GM19239 (cell line): ENCODE measurements at places on chromosomes 2 and 18.
A peak's percentile ranks its signal among the peaks of the same experiment; 100 is the strongest.

DNA sequence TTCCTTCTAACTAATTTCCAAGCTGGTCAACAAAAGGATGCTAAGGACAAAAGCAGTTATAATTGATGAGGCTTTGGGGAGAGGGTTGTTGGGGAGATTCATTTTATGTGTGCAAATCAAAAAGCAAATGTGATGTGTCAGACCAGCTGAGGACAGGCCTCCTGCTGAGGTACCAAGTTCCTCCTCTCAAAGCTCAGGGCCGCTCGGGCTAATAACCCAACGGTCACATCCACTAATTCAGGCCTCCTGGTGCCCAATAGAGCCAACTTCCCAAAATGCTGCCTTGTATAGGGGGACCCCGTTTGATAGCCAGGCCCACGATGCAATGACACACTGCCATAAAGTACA, 88.6 kb upstream of the RTN4 start:
- DNase-seq = no peak

DNA sequence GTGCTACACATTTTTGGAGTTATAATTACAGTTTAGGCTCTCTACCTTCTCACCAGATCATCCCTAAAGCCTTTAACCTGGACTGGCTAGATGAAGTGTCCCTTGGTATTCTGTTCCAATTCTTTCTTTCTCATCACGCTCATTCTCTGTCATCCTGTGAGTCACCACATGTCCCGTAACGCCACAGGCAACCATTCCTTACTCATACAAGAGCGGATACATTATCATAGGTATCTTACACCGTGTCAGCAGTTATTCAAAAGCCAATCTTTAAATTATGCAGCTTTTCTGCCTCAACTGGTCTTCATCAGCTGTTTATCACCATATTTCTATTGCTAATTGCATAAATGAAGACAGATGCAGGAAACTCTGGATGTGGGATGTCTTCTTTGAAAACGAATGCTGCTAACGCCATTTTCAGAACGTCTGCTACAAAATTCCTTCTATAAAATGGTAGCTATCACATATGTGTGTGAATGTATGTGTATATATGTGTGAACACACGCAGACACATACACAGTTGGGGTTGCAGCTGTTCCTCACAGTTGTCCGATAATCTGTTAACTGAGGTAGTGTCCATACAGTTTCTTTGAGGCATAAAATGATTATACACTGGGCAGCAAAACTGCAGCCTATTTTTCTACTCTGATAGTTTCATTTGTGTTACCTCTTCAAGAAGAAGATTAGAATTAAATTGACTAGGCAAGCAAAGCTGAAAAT, 47.9 kb downstream of the EML6 start:
- no peak for DNase-seq

GRCh38 chr2:142165790-142166189, 35.0 kb upstream of the LRP1B start:
- DNase-seq = no peak

DNA sequence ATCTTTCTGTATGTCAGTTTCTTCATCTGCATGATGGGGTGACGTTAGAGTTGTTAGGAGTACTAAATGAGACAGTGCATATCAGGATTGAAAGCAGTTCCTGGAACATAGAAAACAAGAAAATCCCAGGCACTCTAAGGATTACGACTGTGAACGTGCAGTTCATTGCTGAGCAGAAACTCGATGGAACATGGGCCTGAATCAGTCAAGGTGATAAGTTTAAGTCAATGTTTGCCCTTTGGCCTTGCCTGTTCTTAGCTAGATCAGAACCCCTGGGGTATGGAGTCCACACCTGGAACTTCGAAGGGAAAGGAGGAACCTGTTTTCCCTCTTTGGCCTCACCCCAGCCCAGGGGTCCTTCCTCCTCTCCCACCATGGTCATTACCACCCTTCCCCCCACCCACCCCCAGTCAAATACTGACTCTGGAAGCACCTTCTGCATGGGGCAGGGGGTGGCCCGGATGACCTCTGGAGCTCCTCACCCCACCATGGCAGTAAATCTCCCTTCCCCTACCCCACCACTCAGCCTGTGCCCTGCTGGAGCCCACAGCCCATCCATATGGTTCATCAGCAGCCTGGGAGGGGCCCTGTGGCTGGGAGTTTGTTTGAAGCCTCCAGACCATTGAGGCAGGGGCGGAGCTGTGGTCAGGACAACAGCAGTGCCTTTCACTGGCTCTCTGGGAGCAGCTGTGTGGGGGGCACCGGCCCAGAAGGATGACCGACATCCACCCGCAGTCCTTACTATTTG, 164.1 kb downstream of the SMAD7 start:
- no peak for DNase-seq

GRCh38 chr2:218826791-218827190, 4.8 kb downstream of the PRKAG3 start:
- no peak for DNase-seq

DNA sequence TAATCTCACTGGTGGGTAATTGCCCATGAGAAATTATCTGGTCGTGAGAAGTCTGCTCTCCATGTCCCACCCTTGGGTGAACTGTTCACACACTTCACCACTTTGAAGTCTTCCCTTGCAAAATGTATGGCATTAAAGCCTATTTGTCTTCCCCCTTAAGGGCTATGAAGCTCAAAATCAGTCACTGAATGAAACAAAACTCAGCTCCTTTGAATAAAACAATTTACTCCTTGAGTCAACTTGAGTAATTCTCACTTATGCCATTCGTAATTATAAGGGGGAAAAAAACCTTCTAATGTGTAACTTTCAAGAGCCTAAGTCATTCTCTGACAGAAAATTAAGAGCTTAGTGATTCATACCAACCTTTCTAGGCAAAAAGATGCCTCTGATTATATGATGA, 48.8 kb upstream of the REL start:
- DNase-seq = no peak

- no peak for DNase-seq
These were observed 1462.8 kb upstream of the LRRTM1 start for GRCh38 chr2:81767187-81767912.

- no peak for DNase-seq
These were observed 5.4 kb upstream of the CERKL start for GRCh38 chr2:181662287-181662686.

DNA sequence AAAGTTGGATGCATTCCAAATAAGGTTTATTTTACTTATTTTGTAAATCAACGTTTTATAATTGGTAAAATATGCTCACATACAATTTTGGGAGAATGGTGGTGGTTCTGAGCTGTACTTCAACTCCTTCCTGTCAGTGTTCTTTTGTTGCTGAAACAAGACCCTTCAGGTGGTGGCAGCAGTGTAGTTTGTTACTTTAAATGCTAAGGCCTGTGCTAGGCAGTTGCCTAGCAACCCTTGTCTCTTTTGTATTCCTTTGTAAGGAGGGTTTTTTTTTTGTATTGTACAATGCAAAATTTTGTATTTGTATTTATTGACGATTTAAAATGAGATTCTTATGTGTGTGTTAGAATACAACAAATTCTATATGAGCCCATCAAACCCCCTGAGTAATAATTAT, 166.0 kb upstream of the FAM98A start:
- no peak for DNase-seq

DNA sequence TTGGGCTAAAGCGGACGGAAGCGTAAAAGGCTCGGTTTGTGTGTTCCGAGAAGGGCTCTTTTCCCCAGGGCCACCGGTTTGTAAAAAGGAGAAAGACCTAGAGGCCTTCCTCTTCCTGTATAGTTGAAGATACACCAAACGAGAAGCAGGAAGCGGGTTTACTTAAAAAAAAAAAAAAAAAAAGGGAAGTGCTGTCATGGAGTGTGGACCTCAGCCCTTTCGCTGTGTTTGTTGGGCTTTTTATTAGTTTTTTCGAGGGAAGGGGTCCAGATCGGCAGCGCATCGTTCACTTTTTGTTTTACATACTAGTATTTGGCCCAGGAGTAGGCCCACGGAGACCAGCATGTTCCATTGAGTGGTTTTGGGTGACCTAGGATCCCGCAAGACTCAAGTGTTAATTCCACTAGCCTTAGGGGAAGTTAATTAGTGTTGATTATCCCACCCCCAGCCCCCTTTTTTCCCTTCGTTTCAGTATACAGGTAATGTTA, 676 bp downstream of the ACTR2 start:
- DNase-seq = peak; percentile 36

DNA sequence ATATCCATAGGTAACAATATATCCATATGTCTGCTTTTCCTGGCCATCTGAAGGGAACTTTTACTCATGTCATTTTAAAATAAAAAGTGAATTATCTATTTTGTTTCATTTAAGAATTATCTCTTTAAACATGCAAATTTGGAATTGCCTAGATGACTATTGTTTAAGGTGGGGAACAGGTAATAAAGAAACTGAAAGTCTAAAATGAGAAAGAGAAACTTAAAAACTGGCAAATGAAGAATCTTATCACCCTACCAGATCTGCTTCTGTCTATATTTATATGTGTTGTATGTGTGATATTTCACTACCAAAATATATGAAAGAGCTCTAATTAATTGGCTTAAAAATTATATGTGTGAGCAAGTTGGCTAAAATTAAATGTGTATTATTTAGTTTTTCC, 243.2 kb upstream of the KCNH7 start:
- DNase-seq = no peak

DNA sequence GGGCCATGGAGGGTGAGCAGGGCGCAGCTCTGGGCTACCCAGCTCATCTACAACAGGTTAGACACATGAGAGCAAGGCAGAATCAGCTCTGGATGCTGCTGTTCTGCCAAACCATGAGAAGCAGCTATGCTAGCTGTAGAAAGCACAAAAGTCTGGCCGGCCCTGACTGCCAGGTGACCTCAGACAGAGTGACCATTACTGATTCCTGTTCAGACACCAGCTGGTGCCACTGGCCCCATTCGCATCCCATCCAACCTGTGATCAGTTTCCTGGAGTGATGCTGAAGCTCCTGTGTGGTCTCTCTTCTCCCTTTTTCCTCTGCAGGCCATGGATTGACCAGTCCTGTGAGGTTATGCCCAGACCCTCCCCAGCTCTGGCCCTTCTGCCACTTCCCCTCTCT, 14.3 kb downstream of the RBMS1 start:
- no peak for DNase-seq

DNA sequence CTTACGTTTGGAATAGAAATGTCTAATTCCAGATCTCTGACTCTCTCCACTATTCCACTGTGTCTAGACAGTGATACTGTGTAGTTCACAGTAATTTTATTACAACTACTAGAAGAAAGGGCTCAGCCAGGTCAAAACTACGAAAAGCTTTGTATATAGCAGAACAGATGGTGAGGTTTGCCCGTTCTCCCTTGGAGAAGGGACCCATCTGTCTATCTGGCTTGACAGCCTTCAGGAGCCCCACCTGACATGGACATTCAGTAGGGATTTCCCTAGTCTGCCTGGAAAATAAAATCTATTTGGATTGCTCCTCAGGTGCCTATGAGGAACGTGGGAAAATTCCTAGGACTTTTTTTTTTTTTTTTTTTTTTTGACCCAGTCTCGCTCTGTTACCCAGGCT, 435.4 kb downstream of the NRXN1 start:
- no peak for DNase-seq

DNA sequence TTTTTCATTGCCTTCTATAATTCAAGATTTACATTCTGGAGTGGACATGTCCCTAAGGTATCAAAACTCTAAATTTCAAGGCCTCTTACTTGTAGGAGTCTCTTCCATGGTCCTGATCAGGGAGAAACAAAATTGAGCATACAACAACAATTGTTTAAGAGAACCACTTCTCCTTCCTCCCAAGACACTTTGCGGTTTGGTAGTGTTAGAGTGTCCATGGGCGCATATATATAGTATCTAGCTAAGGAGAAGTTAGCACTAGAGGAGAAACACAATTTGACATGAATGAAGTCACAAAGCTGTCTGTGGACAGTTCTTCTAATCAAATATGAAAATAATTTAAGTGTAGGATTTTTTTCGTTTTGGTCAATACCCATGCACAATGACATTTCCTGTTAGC, 349.1 kb upstream of the MAP2 start:
- DNase-seq = no peak

- DNase-seq = no peak
These were observed 250.9 kb downstream of the OTX1 start for GRCh38 chr2:63301481-63301880.

GRCh38 chr2:81445176-81445575, 1140.6 kb upstream of the LRRTM1 start:
- DNase-seq = no peak

DNA sequence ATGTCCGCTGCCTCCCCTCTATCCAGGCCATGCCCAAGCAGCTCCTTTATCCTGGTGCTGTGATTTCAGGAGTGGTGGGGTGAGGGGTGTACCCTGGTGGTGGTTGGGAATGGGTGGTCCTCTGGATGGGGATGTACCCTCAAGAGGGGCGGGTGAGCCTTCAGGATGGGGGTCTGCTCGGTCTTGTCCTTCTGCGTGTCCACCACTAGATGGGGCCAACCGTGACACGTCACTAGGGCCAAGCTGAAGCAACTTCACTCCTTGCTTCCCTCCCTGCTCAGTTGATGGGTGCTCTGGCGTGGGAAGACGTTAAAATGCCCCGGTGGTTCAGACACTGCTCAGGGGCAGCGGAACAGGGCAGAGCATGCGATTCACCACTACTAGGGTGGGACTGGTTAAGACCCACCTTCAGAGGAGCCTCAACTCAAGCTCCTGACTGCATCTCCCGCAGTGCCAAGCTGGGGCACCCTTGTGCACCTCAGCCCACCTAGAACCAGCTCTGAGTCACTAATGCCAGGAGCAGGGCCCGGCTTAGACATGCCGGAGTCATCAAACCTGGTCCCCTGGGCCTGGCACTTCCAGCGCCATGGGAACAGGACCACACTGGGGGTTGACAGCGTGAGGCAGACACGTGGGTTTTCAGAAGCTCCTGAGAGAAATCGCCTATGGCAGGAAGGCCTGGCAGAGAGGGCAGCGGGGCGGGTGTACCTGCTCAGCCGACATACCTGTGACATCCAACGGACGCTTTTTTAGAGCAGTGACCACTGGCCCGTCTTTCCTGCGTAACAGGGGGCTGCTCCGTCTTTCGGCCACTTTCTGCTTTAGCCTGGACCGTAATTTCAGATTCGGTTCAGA, 256.7 kb downstream of the HDAC4 start:
- peak; percentile 29 for DNase-seq

GRCh38 chr18:48842259-48843061, 108.3 kb downstream of the SMAD7 start:
- DNase-seq = no peak

DNA sequence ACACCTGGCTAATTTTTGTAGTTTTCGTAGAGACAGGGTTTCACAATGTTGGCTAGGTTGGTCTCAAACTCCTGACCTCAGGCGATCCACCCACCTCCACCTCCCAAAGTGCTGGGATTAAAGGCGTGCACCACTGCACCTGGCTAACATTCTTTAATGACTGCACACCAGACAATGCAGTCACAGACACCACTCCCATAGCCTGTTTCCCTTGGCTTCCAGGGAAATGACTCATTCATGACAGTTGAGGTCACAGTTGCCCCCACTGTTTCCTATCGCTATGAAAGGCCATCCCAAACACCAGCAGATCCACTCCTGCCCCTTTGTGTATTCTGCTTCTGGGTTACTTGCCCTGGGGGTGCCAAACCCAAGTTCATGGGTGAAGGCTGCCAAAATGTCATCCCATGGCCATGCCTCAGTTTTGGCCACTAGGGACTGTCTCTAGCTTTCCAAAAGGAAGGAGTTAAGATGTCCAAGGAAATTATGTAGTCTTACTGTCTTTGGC, 8.7 kb downstream of the CHMP1B start:
- no peak for DNase-seq

- DNase-seq = no peak
These were observed 555.7 kb downstream of the DSC3 start for GRCh38 chr18:30486856-30487255.
